Stimulated activated naive CD8-positive, alpha-beta T cell treated with anti-CD3 and anti-CD28 coated beads, Interleukin-15, amount 100 ng/mL, for 72 hours (primary cell): ENCODE measurements at places on chromosomes 12 and 14.

GRCh38 chr12:101830367-101831325 is at the start of gene GNPTAB:
TSS of gene GNPTAB (minus strand) at chr12:101830959. CDS start at chr12:101830675, 284 bp downstream.
- DNase-seq = peak; percentile 95

DNA sequence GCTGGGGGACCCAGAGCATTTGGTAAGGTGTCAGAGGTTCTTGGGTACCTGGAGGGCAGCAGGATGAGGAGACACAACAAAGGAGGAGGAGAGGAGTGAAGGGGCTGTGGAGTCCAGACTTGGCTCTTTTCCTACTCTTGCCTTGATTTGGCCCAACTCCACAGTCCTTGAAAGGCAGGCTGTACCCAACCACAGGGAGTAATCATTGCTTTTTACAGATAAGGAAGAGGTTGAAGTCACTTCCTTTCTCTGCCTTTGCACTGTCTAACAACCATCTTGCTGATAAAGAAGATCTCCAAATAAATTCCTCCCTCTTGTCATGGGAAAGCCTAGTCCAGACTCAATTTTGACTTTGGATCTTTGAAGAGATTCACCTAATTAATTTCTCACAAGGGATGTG is 226.8 kb upstream of the HMGA2 start:
- DNase-seq = no peak

DNA sequence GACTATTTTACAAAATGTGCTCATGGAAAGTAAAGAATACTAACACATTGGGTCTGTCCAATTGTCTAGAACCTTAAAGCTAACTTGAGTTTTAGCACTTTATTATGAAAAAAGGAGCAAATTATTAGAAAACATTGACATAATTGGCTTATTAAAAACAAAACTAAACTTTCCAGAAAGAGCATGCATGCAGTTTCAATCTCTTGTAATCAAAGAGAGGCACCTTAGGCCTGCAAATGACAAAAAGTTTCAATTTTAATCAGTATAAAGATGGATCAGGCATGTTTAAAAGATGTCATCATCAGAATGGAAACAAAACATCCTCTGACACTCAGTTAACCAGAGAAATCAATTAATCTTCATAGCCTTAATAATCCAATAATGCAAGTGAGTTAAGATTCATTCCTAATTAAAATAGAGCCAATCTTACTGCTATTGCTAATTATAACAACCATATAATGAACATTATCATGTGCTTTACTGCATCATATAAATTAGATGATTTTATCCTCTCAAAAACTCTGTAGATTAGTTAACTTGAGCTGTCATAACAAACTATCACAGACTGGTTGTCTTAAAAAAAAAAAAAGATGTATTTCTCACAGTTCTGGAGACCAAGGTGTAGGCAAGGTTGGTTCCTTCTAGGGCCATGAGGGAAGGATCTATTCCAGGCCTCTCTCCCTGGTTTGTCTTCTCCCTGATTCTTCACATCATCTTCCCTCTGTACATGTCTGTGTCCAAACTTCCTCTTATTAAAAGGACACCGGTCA is 131.4 kb downstream of the RPAP3 start:
- no peak for DNase-seq

DNA sequence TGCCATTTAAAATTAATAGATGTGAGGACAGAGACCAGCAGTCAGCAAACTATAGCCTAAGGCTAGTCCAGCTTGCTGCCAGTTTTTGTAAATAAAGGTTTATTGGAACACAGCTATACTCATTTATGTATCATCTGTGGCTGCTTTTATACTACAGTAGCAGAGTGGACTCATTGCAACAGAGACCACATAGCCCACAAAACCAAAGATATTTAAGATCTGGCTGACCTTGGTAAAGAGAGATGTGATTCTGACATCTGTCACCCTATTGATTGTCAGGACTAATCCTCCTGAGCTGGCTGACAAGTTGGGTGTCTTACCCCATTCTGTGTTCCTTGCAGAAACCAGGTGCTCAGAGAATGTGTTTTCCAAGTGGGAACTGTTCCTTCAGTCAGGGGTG is 99.9 kb downstream of the BEGAIN start:
- DNase-seq = no peak

DNA sequence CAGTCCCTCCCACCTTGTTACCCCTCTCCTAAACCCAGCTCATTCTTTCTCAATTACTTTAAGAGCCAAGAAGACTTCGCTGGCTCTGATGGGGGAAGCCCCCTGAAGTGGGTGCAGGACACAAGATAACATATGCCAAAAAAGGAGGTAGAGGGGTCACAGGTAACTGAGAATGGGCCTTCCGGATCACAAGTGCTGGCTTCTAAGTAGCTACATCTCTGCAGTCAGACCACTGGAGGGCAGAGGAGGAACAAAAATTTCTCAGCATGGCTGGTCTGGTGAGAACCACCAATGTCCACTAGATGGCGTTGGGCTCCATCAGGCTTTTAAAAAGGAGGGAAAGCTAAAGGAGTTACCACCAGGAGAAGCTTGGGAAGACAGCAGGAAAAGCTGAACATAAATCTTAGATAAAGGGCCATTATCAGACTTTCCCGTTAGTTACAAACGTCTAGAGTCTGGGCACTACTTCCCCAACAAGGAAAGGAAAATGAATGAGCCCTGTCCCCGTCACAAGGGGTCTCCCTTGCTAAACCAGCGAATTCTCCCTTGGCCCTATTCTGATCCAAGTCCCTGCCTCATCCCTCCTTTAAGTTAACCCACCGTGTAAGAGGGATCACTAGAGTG is 11.6 kb upstream of the CDH24 start:
- DNase-seq = peak; percentile 67

GRCh38 chr12:120231316-120232011 is 30.6 kb upstream of the RPLP0 start:
- peak; percentile 60 for DNase-seq

DNA sequence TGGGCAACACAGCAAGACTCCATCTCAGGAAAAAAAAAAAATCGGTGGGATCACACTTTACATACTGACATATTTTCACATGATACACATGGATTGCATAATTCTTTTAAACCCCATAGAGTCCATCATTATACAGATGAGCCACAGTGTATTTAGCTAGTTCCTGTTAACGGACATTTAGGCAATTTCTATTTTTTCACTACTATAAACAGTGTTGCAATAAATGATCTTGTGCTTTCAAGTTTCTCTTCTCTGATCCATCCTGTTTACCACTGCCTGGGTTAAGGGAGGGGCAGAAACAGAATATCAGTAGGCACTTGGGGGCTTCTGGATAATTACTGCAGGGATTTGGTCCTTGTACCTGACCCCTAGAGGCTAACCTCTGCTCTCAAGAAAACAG is 43.4 kb upstream of the SPTLC2 start:
- no peak for DNase-seq

GRCh38 chr14:29941401-29941800 is 13.8 kb upstream of the PRKD1 start:
- DNase-seq = no peak
